ENCODE measurements at places on chromosomes 2 and 18. TPM values are rescaled to one million over a fixed set of nuclear protein-coding genes. Genes with fewer than 3 reads are reported as not detected.

GRCh38 chr2:221156062-221156734 is 415.9 kb downstream of the EPHA4 start:
- no peak for DNase-seq

DNA sequence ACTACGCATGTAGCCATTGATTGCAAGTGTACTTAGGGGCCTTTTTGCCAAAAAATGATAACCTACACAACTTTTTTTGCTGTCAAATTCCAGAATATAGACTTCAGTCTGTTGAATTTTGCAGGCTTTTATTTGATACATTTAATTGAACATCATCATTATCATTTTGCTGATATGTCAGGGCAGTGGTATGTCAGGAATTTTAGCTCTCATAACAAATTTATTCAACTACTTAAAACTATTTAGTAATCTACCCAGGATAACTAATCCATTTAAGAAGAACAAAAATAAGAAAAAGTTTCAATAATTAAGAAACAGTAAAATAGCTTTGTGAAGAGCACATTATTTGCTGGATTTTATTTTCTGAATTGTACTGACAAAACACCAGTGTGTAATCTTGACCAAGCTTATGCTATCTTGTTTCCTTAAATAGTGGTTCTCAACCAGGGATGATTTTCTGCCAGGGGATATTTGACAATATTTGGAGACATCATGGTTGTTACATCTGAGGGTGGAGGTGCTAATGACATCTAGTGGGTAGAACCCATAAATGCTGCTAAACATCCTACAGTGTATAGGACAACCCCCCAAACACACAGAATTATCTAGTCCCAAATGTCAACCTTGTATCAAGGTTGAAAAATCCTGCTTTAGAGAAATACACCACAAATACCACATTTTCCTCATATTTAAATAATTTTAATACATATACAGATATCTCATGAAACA is 12.1 kb upstream of the TTN start:
- DNase-seq, result no peak

DNA sequence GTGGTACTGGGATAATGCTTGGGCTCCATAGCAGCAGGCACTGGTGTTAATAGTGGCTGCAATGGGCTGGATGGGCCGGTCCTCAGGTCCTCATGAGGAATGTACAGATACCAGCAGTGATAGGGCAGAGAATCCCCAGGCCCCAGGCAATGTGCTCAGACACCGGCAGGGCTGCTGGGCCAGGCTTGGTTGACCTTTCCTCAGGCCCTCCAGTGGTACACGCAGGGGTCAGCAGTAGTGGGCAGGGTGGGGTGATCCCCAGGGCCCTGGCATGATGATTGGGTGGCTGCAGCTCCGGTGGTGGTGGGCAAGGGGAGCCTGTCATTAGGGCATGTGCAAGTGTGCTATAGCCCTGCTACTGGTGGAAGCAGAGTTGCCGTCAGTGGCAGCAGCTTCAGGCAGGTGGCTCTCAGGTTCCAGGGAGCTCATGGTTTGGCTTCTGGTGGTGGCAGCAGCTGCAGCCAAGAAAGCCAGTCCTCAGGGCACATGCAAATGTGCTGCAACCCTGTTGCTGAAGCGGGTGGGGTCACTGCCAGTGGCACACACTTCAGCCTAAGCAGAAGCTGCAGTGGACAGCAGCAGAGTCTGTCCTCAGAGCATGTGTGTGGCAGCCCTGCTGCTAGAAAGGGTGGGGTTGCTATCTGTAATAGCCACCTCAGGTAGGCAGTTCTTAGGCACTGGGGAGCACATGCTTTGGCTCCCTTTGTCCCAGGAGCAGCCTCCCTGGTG is 56.8 kb downstream of the CCNT2 start:
- DNase-seq, result no peak

Gene PDE6D
- total RNA-seq, result 13.5 TPM

Gene GNAL
- 2.4 TPM for total RNA-seq

DNA sequence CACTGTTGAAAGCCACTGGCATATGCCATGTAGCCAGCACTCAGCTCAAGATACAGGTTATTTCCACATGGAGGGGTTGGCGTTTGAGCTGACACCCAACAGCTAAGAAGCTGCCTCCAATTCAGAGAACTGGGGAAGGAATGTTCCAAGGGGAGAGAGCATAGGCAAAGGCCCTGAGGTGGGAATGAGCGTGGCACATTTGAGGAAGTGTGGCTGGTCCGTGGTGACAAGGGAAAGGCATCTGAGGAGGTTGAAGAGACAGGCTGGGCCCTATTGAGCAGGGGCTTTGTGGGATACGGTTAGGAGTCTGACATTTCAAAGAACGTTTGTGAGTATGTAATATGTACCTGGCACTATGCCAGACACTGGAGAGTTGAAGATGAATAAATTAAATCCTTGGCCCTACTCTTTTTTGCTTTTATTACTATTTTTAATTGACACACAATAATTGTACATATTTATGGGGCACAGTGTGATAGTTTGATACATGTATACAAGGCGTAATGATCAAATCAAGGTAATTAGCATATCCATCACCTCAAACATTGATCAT is 27.6 kb upstream of the TMBIM1 start:
- DNase-seq, result no peak

GRCh38 chr2:166419616-166419934 is 43.8 kb upstream of the SCN9A start:
- no peak for DNase-seq

GRCh38 chr2:21841341-21841740 is 717.6 kb downstream of the TDRD15 start:
- no peak for DNase-seq

DNA sequence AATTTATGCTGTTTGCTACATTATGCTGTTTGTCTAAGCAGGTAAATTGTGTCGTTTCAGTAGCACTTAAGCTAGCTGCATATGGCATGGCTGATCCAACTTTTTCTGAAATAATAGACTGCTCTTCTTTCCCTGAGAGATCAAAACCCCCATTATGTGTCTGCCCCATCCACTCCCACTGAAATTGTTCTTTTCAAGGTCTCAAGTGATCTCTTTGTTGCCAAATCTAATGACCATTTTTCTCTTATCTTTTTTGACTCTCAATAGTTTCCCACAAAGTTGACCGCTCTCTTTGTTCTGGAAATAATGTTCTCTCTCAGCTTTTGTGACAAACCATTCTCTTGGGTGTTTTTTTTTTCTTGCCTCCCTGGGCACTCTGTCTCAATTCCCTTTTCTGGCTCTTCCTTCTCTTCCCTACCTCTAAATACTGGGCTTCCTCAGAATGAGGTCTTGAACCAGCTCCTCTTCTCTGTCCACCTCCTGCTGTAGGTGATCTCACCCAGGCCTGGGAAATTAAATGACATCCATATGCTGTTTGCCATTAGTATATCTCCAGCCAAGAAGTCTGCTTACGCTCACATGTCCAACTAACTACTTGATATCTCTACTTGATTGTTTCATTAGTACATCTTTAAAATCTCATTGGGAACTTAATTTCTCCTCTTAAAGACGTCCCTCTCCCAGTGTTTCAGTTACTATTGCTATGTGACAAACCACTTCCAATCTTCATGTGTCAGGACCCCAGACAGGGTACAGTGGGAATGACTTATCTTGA is 107.3 kb upstream of the TLK1 start:
- no peak for DNase-seq

- DNase-seq, result no peak
Observed at GRCh38 chr2:189412330-189412953, 28.8 kb upstream of the WDR75 start.

GRCh38 chr2:61162721-61163120 is 733 bp downstream of the C2orf74 start:
- no peak for DNase-seq

Gene GPR45
- not detected for total RNA-seq

GRCh38 chr18:73514449-73514848 is 633.2 kb downstream of the FBXO15 start:
- no peak for DNase-seq

DNA sequence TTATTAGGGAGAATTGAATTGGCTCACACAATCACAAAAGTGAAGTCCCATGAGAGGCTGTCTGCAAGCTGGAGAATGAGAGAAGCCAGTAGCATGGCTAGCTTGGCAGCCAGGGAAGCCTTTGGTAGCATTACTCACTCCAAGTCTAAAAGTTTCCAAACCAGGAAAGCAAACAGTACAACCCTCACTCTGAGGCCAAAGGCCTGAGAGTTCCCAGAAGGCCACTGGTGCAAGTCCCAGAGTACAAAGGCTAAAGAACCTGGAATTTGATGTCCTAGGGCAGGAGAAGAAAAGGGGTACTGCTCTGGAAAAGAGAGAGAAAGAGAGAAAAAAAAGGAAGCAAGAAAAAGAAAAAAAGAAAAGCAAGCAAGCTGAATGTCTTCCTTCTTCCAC is 318.2 kb downstream of the RND3 start:
- no peak for DNase-seq

Gene ALPI
- total RNA-seq, result not detected

Gene NEURL3
- not detected for total RNA-seq

- DNase-seq, result no peak
Observed at GRCh38 chr18:60502591-60502990, 130.0 kb upstream of the MC4R start.

- no peak for DNase-seq
Observed at GRCh38 chr2:157194097-157194688, 63.3 kb upstream of the GALNT5 start.

Data from esophagus squamous epithelium (tissue), 5 donors.